ENCODE measurements at places on chromosomes 13 and 19.

DNA sequence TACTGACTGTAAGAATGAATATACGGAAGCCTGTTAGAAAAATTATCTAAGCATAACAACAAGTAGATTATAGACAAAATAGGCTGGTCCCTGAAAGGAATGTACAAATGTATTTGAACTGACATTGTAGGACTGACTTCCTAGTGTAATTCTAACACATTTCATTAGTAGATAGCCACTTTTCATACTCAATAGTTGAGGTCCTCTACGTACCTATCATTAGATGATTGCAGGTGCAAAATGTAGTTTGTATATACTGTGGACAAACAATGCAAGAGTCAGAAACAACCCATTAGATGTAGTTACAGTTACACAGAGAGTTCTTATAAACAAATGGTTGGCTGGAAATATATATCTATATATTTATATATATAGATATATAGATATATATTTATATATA lies 402.3 kb upstream of the SLITRK6 start:
- DNase-seq: no peak

DNA sequence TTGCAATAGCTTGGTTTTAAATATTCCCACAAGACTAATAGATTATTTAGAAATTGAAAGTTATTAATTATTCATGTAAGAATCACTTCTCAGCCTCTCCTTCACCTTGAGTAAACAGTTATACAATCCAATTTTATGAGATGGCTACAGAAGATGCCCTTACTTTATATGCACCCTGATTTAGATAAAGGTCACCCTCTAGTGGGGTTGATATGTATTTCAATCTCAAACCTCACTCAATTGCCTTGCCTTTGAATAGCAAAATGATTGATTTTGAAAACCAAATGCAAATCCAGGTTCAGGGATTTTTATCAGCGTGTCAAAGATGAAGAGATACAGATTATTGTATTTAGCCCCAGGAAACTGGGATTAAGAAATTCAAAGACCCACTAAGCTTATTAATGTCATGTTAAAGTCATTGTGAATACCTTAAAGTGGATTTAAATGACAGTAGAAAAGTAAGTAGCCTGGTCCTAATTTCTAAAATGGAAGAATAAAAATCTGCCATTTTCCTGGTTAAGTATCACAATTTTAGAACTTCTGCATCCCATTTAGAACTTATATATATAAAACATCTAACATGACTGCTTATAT lies 305.1 kb downstream of the ITGBL1 start:
- no peak for DNase-seq

GRCh38 chr19:44648631-44649251 lies 5.0 kb downstream of the PVR start:
- peak; percentile 54 for DNase-seq

- no peak for DNase-seq
These were observed 710.9 kb upstream of the SPRY2 start for GRCh38 chr13:81051873-81052272.

DNA sequence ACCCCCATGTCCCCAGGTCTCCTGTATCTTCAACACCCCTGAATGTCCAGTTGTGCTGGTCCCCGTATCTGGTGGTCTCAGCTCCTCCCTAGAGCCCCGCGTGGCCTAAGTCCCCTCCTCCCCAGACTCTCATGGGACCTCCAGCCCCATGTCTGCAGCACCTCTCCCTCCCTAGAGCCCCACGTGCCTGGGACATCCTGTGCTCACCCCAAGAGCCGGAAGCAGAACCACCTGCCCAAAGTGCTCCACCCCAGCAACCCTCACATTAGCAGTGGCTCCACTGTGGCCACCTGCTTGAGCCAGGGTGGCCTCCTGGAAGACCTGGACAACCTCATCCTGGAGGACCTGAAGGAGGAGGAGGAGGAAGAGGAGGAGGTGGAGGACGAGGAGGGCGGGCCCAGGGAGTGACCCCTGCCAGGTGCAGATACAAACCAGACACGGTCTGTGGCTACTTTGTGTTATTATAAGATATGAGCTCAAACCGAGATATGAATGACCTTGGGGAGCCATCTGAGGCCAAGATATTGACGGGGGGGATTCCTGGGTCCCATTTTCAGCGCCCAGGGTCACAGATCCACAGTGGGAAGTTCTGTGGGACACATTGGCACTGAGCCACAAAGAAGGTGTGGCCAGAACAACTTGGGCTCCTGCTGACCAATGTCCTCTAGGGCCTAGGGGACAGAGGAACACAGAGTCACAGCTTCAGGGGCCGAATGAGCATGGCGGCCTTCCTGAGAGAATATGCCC lies 6.0 kb downstream of the SHFL start:
- no peak for DNase-seq

GRCh38 chr13:113634279-113635047 lies 23.5 kb downstream of the ATP4B start:
- no peak for DNase-seq

GRCh38 chr13:110044551-110045111 lies 258.2 kb upstream of the IRS2 start:
- no peak for DNase-seq

- no peak for DNase-seq
These were observed 36.0 kb downstream of the BRD4 start for GRCh38 chr19:15296353-15296752.

- DNase-seq: no peak
These were observed 65.6 kb downstream of the ARHGAP35 start for GRCh38 chr19:46926170-46927071.

DNA sequence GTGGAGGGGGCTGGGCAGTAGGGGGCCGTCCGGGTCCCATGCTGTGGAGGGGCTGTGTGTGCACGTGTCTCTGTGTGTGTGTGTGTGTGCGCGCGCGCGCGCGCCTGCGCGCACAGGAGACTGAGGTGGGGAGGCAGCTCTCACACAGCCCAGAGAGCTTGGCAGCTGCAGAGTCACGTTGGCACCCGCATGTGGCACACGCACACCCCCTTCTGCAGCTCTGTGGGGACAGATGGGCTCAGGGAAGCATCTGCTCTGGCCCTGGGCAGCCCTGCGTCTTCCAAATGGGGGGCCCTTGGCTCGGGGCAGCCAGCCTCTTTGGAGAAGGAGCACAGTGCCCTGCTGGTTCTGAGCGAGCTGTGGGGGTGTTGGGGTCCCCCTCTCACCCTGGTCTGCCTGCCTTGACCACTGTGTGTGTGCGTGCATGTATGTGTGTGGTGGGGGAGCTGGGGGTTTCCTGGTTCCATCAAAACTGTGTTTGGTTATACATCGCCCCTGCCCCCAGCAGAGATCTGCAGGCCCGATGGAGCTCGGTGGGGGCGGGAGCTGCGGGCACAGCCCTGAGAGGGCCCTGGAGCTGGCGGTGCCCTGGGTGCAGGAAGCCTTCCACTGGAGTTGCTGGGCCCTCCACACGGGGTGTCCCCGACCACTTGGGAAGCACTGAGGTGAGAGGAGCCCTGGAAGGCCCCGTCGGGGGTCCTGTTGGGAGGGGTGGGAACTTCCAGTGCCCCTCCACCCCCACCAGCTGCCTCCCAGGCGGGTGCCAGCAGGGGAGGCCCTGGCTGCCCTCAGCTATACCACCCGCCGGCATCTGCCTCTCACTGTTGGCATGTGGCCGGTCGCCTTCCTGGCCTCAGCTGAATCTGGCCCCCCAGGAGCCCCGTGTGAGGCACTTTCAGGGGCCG lies 67.1 kb downstream of the KDM4B start:
- DNase-seq: no peak

GRCh38 chr19:6041991-6042481 lies 64.1 kb upstream of the RANBP3 start:
- no peak for DNase-seq

DNA sequence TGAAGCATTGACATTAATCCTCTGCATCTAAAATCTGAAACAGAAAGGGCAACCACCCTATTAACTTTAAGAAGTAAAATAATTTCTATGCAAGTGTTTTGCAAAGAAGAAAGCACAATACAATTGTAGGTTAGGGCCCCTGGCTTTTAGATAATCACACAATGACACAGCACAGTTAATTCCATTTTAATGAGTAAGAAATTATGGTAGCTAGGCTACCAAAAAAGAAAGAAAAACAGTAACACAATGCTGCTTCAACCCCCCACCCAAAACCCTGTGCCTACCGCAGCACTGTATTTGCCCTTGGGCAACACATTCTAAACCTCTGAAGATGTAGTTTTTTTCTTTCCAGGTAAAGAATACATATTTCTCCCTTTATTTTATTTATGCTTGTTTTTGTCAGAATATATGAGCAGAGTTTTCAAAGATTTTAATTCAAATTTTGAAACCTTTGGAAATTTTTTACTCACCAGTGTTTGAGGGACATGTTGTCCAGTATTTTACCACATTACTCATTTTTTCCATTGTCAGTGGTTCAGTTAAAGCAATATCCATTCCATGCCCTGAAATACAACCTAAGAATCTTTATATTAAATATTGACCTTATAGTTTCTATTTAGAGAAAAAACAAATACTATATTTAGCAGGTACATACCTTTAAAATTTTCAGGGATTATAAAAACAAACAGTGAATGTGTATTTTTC lies 21.1 kb downstream of the SOHLH2 start:
- no peak for DNase-seq

- DNase-seq: no peak
These were observed 11.0 kb downstream of the SYDE1 start for GRCh38 chr19:15118248-15118647.

DNA sequence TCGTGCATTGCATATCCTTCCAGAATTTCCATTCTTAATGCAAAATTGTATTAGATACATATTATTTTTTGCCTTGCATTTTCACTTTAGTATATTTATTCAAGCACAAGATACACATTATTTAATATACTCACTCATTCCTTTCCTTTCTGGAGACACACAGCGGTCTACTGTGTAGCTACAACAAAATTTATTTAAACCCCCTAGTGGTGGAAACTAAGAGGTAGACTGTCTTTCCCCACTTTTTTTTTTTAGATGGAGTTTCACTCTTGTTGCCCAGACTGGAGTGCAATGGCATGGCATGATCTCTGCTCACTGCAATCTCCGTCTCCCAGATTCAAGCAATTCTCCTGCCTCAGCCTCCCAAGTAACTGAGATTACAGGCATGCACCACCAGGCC lies 2040.3 kb upstream of the PCDH20 start:
- DNase-seq: no peak

DNA sequence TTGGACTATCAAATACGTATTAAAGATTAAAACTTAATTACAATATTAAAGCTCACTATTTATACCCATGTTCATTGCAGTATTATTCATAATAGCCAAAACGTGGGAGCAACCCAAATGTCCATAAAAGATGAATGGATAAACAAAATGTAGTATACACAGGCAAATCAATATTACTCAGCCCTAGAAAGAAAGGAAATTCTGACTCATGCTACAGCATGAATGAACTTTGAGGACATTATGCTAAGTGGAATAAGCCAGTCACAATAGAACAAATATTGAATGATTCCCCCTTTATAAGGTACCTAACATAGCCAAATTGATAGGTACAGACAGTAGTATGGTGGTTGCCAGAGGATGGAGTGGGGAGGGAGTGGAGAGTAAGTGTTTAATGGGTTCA lies 457.3 kb downstream of the FGF14 start:
- no peak for DNase-seq

Measured in ovary (tissue), 10 donors.